Natural killer cell treated with Interleukin-12 subunit alpha and Interleukin-12 subunit beta and Interleukin-15 and Interleukin-18, amount 100 ng/mL, for 72 hours (primary cell): ENCODE measurements at places on chromosomes 12 and 14.

DNA sequence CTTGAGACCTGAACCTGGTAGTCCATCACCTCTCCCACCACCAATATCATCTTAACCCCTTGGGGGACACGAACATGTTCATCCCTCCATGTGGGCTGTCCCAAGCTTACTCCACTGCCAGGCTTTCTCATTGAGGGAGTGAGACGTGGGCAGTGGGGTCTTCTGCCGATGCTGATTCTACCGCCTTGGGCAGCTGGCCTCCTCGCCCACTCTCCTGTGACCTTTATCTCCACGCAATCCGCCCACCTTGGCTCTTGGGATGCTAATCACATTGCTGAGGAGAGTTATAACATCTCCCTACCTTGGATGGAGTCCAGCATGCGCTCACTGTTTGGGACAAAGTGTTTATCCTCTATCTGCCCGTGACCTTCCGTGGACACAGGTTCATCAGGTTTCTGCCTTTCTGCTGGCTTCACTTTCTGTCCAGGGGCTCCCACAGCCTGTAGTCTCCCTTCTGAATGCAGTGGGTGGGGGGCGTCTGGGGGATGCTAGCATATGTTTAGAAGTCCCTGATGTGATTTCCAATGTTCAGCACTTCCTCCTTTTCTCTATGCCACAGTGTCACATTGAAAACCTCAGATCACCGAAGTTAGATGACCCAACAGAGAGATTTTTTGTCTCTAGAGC is 53.2 kb upstream of the ESRRB start:
- peak; percentile 40 for DNase-seq

GRCh38 chr14:80659783-80660182 is 281.8 kb downstream of the CEP128 start:
- no peak for DNase-seq

GRCh38 chr12:20368651-20369304 is 441 bp downstream of the PDE3A start:
- DNase-seq = no peak

- DNase-seq = no peak
Measured at GRCh38 chr14:88604212-88604611, 41.4 kb downstream of the ZC3H14 start.

DNA sequence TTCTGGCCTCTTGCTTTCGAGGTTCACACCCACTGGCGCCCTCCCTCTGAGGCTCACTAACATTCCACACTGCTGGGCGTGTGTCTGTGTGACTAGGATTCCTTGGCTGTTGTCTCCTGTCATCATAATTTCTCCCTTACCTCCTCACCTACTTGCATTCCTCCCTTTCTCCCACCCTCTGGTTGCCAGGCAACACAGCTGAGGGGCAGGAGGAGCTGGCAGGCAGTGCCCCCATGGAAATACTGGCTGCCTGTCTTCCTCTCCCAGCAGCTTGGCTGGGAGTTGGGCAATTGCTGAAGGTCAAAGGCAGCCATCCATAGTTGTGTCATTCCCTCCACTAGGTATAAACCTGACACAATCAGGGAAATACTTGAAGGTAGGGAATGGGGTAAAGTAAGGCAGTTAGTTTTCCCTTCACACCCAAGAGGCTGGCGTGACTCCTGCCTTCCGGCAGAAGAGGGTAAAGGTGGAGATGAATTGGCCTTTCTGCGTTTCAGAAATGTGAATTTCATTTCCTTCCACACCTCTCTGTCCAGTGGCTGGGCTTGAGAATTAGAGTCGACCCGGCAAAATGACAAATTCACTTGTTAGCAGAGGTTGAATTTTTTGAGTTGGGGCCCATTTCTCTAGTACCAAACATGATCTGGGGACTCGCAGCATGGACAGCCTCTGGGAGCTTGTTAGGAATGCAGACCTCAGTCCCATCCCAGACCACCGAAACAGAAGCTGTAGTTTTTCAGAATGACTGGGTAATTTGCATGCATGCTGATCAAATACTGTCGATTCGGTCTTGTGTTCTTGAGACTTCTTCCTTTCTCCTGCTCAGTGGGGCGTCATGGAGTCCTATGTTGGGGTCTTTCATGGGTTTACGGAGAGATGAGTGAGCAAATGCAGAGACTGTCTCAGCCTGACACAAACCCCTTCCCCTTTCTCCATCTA is 24.3 kb upstream of the EMP1 start:
- no peak for DNase-seq

- DNase-seq = no peak
Measured at GRCh38 chr12:104263580-104264358, 39.8 kb upstream of the EID3 start.

GRCh38 chr12:82857911-82858533 is 171.3 kb downstream of the TMTC2 start:
- DNase-seq = no peak

GRCh38 chr14:49853572-49854375 is 1.2 kb upstream of the NEMF start:
- peak; percentile 74 for DNase-seq

DNA sequence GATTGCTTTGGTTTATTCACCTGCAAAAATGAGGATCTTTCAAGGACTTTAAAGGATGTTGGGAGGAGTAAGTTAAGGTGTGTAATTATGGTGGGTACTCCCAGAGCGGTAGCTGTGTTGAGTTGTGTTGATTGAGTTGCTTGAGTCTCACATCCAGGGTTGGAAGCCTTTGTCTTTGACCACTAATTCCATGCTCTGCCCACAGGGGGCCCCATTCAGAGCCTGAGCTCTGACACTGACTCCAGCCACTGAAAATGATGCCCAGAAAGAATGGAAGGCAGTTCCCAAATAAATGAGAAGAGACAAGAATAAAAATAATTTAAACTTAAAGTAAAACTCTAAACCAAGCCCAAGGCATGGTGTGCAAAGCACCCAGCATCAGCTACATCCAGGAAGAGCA is 237.4 kb upstream of the PWP1 start:
- DNase-seq = no peak

DNA sequence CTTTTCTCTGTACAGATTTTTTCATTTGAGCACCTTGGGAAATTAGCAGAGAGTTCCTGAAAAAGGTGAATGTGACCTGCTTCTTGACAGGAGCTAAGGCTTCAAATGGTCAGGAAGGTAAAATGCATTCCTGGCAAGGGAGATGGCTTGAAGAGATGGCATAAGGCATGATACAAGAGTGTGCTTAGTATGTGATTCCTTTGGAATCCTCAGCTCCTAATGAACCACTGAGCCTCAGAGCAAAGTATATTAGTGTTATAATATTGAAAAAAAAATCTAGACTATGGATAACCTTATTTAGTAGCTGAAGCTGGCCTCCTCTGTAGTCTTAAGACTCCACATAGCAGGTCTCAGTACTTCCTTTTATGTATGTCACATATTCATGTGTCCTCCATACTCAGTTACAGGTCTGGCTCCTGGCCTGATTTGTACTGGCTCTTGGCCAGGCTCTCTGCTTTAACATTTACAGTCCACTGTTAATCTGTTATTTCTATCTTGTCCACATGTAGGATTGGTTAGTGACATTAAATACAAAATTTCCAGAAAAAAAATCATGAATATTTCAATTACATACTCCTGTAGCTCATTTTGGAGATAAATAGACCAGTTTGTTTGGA is 17.9 kb downstream of the TOGARAM1 start:
- no peak for DNase-seq

DNA sequence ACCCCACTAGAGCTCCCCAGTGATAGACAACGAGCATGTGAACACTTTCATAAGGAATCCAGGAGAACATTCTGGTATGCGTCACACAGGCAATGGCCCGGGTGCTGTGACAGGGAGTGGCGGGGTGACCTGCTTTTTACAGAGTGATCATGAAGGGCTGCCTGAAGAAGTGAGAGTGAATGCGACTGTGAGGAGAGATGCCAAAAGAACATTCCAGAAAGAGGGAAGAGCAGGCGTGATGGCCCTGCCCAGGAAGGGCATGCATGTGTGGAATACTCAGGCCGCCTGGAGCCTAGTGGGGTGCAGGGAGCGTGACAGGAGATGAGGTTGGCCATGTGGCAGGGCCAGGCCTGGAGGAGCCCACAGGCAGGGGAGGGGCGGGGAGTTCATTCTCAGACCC is 53.8 kb downstream of the FZD10 start:
- DNase-seq = no peak

DNA sequence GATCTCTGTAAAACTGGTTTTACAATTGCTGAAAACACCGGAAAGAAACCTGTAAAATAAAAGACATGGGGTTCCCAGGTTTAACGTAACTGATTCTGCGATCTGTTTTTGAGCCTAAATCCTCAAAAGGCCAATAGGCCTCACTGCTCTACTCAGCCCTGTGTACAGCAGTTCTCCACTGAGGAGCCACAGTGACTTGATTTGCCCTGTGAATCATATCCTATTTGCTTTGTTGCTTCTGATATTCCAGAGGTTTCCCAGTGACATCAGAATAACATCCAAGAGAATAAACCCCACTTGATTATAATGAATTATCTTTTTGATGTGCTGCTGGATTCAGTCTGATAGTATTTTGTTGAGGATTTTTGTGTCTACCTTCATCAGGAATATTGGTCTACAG is 27.5 kb downstream of the MDM1 start:
- DNase-seq = no peak

DNA sequence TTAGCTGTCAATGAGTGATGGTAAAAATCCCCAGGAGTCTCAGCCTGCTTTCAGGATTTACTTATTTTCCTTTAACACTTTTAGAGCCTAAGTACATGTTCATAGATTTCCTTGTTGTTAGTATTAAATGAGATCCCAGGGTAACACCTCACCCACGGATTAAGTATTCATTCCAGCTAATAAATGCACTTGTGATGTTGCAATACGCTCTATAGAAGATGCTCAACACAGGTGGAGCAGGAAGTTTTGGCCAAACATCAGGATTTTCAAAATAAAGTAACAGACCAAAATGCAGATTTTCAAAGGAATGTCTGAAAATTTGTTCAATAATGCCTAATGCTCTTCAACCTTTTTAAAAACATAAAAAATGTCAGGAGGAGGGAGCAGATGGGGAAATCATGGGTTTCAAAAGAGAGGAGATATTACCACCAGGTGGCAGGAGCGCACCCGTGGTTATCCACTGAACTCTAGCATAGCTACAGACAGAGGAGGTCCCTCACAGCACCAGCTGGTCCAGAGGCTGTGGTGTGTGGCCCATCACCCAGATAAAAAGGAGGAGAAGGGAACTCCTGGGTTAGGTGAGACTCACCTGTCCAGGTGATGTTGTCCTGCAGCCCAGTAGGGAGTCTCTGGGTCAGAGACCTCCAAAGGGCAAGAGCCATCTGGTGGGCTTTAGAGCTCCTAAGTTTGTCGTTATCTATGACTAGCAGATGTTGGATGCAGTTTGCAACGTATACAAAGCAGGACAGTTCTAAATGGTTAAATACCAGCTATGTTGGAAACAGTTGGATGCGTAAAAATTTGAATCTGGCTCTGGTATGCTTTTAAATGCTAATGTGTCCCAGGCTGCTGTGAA is 1158.4 kb upstream of the TMEM132C start:
- no peak for DNase-seq

GRCh38 chr14:94132285-94132887 is 3.0 kb upstream of the IFI27L2 start:
- no peak for DNase-seq

DNA sequence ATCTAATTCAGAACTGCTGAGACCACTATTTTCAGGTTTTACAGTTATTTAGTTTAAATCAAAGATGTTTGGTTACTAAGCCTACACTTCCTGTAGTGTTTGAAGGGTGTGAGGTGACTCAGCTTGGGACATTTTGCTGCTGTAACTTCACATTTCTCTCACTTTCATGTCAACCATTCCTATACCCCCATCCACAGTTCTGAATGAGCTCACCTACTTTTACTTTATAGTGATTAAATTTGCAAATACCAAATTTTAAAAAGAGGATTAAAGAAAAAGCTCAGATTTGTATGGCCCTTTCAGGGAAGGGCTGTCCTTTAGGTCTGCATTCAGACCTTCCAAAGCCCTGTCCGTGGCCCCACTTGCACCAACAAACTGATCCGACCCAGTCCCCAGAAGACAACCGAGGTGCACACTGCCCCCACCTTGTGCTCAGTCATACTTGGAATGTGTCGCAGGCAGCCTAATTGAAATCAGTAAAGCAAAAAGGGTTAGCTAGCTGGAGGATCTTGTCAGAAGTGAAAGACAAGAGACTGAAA is 174.4 kb downstream of the MON2 start:
- no peak for DNase-seq

DNA sequence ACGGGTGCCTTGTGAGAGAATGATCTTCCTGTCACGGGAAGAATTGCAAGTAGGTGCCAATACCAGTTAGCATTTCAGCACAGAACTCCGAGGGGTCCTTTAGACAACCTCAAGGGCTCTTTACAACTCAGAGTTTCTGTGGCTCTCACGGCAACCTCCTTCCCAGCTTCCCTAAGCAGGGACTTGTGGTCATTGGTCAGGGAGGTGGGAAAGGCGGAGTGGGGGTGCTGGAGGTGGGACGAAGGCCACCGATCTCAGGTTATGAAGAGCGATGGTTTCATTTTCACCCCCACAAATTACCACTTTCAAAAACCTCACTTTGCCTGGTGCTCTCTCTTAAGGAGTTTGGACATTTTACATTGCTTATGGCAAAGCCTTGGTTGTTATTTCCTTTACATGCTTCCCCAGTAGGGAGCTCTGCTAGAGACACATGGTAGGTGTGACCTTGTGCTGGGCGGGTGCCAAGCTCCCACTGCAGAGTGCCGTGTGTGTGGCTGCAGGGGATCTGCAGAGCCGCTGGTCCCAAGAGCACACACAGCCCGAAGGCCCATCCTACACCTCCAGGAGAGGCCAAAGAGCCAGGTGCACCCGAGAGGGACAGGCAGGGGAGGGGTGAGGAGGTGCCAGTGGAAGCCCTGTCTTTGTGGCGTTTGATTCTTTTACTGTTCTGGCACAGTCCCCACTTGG is 21.4 kb downstream of the BCL2L14 start:
- DNase-seq = no peak

DNA sequence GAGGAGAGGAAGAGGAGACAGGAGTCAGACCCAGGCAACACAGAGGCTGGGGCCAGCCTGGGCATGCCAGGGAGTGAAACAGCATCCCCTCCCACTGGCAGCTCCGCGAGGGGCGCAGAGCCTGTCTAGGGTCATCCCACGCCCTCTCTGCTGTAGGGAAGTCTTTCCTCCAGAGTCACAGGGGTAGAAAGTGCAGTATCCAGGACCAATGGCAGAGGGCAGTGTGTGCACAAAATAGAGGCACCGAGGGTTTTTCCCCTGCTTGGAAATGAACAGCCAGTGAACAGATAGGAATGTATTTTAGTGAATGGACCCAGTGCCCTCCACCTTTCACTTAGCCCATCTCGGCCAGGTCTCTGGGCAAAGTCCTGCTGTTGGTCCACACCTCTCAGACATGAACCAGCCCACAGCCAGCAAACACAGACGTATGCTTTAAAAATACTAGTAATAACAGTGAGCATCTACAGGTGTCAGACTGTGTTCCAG is 9.4 kb upstream of the KRT74 start:
- no peak for DNase-seq

- DNase-seq = peak; percentile 82
Measured at GRCh38 chr12:123937707-123938591, 34.7 kb downstream of the CCDC92 start.

GRCh38 chr14:54658836-54659235 is 91.9 kb downstream of the SAMD4A start:
- DNase-seq = no peak

GRCh38 chr14:20606190-20606901 is 15.2 kb upstream of the RNASE12 start:
- DNase-seq = no peak

GRCh38 chr14:53152887-53153701 is at the start of gene DDHD1:
Gene DDHD1 (minus strand): TSS chr14:53153323. CDS start chr14:53153098, 225 bp downstream.
- DNase-seq = peak; percentile 93

- DNase-seq = no peak
Measured at GRCh38 chr12:95037906-95038305, 34.4 kb upstream of the NDUFA12 start.

GRCh38 chr12:25115677-25116076 is 79.3 kb downstream of the DNAI7 start:
- DNase-seq = no peak

- DNase-seq = no peak
Measured at GRCh38 chr12:25045869-25046268, 97.0 kb upstream of the BCAT1 start.
